ENCODE measurements at places on chromosomes 6 and 20.

- DNase-seq = no peak
These were observed 34.7 kb downstream of the EZR start for GRCh38 chr6:158784505-158784904.

GRCh38 chr6:170456334-170456733 lies 96.8 kb downstream of the PSMB1 start:
- DNase-seq = no peak

DNA sequence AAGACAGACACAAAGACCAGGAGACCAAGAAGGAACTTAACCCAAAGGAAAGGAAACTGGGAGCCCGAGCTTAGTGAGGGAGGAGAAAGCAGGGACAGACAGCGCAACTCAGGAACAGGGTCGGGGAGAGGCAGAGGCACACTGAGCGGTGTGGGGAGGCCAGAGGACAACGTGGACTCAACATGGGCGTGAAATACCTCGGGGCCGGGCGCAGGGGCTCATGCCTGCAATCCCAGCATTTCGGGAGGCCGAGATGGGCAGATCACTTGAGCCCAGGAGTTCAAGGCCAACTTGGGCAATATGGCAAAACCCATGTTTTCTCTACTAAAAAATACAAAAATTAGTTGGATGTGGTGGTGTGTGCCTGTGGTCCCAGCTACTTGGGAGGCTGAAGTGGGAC lies 5.7 kb upstream of the RPS6KA2 start:
- no peak for DNase-seq

DNA sequence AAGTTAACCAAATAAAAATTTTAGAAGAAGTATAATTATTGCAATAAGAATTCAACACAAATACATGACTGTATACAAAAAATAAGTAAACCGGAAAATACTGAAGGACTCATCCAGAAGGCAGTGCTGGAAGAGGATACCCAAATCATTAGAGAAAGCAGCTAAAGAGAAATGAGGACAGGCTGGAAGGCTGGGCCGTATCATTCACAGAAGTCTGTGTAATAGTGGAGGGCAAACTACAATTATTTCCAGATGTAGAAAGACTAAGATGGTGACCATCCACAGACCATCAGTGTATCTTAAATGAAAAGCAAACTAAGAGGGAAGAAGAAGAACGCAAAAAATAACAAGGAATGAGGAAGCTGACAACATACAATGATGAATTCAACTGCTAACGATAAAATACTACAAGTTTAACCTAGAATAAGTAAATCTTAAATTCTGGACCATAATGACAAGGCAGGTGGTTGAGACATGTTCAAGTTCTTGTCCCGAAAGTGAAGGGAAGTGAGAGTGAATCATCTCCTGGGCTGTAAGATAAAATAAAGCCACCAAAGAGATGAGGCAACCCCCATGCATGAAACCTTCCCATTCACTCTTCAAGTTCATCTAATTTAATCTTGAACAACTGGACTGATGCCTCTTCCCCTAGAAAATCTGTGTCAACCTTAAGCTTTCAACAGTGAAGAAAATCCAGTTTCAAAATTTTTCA lies 71.5 kb downstream of the SLC23A2 start:
- DNase-seq = no peak
